ENCODE measurements at places on chromosomes 4 and X.

GRCh38 chr4:135775909-135776308 is 1574.3 kb upstream of the PABPC4L start:
- DNase-seq = no peak

DNA sequence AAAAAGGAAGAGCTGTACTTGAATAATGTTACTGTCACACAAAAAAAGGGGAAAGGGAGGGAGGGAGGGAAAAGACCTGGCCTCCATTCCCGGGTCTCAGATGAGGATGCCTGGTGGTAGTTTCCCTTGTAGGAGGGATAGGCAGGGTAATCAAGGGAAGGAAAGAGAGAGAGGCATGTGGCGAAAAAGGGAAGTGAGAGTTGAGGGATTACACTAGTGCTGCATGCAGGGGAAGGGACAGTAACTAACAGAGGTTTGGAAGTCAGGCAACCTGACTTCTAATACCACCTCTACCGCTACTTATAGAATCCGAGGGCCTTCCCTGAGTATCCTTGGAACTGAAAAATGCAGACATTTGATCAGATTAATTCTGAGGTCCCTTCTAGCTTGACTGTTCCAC is 821.7 kb upstream of the FTHL17 start:
- DNase-seq = no peak

DNA sequence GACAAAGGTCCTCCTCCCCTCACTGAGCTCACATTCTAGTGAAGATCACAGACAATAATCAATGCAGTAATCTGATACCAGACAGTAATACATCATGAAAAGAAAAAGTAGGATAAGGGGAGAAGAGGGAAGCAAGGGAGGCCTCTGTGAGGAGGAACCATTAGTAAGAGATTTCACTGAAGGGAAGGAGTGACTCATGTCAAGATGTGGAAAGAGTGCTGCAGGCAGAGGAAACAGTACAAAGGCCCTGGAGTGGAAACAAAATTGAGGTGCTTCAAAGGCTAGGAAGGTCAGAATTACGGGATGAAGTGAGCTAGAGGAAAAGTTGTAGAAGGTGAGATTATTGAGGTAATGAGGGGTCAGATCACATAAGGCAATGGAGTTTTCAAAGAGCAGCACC is 38.1 kb downstream of the LAMTOR3 start:
- DNase-seq = no peak

- no peak for DNase-seq
Observed at GRCh38 chrX:20414066-20414465, 147.4 kb upstream of the RPS6KA3 start.

- DNase-seq = no peak
Observed at GRCh38 chrX:10819973-10820372, 199.6 kb upstream of the MID1 start.

- peak; percentile 71 for DNase-seq
Observed at GRCh38 chr4:67549123-67549522, 3.8 kb upstream of the CENPC start.

DNA sequence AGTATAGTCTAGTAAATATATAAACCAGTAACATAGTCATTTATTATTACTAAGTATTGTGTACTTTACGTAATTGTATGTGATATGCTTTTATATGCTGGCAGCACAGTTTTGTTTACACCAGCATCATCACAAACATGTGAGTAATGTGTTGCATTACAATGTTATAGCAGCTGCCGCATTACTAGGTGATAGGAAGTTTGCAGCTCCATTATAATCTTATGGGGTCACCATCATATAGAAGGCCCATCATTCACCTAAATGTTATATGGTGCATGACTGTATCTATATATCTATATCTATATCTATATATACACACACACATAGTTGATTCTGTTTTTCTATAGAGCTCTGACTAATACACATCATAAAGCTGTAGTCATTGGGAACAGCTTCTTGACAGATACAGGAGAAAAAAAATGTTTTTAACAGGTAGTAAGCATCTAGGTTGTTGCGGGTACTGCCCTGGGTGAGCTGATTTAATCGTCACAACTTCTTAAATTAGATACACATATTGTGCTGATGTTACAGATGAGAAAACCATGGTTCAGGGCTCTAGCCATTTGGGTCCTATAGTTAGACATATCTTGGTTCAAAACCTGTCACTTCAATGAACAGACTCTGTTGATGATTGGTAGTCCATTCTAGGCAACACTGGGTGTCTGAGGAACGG is 77.9 kb downstream of the CLNK start:
- DNase-seq = no peak

- DNase-seq = no peak
Observed at GRCh38 chr4:183920512-183920911, 15.4 kb downstream of the STOX2 start.

Measured in T-helper 2 cell (primary cell).